Stimulated activated CD4-positive, alpha-beta T cell treated with anti-CD3 and anti-CD28 coated beads, Interleukin-1b, Interleukin-23, amount 100 ng/mL, for 1 hour (primary cell): ENCODE measurements at places on chromosomes 2 and 18.

DNA sequence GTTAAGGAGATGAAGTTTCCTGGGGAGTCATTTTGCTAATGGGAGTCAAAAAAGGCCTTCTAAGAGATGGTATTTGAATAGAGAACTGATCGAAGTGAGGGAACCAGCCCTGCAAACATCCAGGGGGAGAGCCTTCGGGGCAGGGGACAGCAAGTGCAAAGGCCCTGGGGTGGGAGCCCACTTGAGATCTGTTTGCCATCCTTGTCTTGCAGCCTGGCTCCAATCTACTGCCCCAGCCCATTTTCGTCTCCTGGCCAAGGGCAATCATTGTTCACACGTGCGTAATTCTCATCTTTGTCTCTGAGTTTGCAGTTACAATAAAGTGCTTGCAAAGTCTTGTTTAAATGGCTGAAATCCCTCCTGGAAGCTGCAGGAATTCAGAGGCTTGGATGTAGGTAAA lies 43.1 kb upstream of the AFF3 start:
- DNase-seq, result no peak

DNA sequence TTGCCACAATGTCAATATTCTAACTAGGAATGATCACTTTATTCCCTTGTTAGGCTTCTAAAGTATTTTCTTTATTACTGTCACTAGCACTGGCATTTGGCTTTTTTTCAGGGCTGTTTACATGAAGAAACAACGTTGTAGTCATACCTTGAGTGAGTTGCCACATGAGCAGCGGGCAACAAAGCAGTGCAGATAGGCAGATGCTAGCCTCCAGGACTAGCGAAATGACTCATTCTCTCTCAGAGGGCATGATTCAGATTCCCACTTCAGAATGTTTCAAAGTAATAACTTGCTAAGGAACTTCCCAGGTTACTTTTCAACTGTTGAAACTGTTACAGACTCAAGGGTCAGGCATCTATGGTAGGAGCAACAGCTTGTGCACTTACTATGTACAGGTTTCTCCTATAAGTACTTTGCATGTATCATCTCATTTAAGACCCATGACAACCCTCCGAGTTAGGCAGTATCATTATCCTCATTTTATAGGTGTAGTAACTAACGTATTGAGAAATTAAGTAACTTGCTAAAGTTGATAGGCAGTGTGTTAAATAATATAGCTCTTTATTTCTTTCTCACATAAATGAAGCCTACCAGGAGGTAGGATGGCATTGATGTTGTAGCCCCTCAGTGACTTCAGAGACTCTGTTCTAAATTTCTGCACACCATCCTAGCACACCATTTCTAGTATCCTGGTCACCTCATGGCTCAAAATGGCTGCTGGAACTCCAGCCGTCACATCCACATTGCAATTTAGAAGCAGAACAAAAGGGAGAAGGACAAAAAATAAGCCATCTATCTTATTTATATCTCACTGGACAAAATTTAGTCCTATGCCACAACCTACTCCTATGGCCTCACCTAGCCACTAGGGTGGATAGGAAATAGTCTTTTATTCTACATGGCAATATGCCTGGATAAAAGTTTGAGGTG lies 83.3 kb downstream of the ICOS start:
- no peak for DNase-seq

DNA sequence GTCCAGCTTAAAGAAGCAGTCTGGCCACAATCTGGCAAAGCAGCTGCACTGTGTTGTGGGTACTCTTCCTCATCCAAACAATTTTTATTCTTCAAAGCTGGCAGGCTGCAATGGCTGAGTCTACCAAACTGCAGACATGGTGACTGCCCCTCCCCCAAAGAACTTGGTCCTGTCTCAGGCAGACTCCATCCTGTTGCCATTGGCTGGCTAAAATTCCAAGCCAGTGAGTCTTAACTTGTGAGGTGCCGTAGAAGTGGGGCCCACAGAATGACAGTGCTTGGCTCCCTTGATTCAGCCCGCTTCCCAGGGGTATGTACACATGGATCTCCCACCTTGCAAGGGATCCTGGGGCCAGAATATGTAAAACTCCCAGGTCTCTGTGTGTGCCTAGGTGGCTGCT lies 14.5 kb upstream of the NXPH2 start:
- DNase-seq, result no peak

GRCh38 chr2:152582081-152582480 lies 135.2 kb downstream of the PRPF40A start:
- no peak for DNase-seq

DNA sequence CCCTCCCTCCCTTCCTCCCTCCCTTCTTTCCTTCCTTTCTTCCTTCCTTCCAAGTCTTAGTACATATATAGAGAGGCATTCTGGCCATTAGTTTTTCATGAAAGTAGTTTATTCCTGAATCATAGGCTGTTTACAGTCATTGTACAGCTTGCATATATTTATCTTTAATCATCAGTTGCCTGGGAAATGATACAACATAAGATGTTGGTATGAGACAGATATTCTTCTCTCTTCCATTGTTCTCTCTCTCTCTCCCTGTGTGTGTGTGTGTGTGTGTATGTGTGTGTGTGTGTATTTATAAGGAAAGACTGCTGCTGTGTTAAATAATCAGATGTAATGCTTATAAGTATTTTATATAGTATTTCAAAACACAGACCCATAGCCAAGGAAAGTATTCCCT lies 289.8 kb upstream of the UBE2E3 start:
- no peak for DNase-seq

DNA sequence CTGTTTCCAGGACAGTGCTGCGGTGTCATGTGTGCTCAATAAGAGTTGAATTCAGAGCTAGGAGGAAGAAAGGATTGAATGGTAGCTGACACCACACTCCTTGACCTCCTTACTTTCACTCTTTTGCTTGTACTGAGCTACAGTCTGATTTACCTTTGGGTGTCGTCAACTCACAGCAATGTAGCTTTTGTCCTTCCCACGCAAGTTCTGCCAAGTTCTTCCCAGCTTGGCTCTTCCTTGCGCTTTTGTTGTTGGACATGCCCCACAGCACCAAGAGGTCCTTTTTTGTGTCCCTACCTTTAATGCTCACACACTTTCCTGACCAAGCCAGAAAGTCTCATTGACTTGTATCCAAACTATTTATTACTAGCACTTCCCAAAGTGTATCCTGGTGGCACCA lies 38.3 kb upstream of the ITGB6 start:
- DNase-seq, result no peak

DNA sequence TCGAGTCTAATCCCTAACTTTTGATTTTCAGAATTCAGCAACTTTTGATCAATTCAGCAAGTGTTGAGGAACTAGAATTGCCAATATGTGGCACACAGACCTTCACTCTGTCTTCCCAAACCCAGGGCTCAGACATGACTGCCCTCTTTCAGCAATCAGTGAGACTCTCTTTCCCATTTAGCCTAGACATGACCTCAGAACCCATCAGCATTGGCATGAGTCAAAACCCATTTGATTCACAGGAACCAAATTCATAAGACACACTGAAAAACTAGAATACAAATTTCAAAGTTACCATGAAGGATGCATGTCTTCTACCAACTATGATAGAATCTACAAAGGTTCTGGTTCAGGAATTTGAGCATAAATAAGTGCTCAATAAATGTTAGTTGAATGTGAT lies 113.6 kb upstream of the MAP3K20 start:
- DNase-seq, result no peak

DNA sequence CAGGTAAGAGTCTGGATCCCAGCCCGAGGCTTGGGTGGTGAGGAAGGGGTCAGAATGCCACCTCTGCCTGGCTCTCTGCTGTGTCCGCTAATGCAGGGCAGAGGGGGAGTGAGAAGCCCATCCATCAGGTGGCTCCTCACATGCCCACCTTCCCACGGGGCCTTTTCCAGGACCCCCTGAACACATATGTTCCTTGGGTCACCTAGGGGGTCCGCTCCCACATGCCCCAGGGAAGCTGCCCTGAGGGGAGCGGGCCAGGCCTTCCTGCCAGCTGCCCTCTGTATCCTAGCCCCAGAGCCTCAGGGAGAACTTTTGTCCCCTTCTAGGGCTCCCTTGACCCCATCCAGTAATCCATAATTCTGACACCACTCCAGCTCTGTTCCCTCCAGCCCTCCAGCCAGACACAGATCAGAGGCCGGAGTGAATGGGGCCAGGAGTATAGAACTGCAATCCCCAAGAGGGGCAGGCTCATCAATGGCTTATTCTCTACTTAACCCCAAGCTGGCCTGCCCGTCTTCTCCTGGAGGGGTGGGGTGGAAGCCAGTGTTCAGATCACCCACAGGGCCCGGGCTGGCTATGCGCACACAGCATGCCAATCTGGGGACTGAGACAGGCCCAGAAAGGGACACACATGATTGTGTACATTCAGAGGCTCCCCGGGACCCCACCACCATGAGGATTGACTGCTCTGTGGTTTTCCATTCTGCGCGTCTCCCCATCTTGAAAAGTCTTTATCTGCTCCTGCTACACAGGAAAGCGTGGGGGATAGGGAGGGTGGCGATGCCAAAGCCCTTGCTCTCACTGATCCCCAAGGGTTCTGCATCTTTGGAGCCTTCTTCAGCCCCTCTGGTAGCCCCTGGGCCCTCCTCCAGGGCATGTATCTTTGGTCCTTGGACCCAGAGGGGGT lies 1.1 kb downstream of the EMILIN1 start:
- DNase-seq, result no peak

DNA sequence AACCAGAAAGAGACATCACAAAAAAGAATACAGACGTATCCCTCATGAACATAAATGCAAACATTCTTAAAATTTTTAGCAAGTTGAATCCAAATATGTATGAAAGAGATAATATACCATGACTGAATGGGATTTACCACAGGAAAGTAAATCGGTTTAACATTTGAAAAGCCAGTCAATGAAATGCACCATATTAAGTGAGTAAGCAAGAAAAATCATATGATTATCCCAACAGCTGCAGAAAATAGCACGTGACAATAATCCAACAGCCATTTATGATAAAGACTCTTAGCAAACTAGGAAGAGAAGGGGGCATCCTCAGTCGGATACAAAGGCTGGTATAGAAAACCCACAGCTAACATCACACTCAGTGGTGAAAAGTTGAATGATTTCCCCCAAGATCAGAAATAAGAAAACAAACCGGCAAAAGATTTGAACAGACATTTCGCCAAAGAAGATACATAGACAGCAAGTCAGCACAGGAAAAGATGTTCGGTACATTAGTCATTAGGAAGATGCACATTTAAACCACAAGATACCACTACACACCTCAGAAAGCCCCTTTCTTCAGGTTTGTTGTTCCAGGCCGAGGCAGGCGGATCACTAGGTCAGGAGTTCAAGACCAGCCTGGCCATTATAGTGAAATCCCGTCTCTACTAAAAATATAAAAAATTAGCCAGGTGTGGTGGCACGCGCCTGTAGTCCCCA lies 144.3 kb downstream of the INHBB start:
- no peak for DNase-seq

GRCh38 chr2:12106440-12107080 lies 360.1 kb downstream of the LPIN1 start:
- DNase-seq, result no peak

- no peak for DNase-seq
These were observed 14.0 kb upstream of the ELAC1 start for GRCh38 chr18:50953822-50954221.

- DNase-seq, result no peak
These were observed 27.6 kb upstream of the ZEB2 start for GRCh38 chr2:144547494-144547893.

- DNase-seq, result no peak
These were observed 4.6 kb upstream of the ACAA2 start for GRCh38 chr18:49817947-49818346.

DNA sequence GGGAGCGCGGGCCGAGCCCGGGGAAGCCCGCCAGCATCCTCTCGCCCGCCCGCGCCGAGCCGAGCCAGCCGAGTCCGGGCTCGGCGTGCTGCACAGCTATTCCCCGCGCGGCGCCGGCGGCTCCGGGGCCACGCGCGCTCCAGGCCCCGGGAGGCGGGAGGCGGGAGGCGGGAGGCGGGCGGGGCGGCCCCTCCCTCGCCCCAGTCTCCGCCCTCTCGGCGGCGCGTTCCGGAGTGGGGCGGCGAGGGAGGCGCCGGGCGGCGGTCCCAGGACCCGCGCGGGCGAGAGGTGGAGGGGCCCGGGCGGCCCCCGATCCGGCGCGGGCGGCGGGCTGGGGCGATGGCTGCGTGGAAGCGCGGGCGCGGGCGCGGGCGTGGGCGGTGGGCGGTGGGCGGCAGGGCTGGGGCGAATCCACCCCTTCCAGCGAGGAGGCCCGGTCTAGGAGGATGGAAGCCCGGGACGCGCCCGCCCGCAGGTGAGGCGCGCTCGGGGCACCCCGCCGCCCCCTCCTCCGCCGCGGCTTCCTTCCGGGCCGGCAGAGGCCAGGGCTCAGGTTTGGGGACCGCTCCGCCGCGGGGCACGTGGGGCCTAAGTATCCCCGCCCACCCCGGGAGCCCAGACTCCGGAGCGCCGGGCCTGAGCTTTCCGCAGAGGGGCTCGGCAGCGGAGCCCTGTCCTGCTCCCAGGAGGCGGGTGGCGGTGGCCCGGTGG lies at the start of gene ADCY3:
ADCY3 (minus strand) TSS at position 140 of the 711 bp plus-strand sequence. CDS start 1,250 bp downstream, outside the sequence.
- DNase-seq, result no peak

- DNase-seq, result no peak
These were observed 81.5 kb downstream of the MAPRE2 start for GRCh38 chr18:35122586-35123224.

DNA sequence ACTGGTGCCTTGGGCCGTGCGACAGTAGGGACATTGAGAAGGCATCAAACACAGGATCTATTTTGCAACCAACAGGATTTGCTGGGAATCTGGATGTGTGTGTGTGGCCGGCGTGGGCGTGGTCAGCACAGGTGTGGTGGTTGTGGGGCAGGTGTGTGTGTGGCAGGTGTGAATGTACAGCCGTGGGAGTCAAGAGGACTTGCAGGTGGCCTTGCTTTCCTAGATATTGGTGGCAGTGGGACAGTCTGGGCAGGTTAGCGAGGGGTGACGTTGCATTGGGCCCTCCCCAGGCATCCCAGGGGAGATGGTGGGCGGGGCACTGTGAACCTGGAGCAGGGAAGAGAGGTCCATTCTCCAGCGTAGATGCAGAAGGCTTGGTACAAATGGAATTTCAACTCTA lies 3.2 kb upstream of the LIMS2 start:
- DNase-seq, result no peak

DNA sequence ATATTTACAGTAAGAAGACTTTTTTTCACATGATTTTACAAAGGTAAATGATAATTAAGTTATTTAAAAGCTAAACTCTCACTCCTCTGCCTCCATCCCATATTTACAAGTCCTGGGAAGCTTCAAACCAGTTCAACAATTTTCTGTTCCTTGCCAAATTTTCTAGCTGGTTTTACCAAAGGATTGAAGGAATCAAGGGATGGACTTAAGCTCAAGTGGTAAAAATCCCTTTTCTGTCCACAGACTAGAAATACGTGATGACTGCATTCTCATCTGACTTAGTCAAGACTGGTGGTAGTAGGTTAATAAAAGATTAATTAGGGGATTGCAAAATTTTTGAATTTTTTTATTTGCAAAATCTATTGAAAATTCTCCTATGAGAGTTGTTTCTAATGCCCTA lies 297.3 kb downstream of the MTX2 start:
- DNase-seq, result no peak

DNA sequence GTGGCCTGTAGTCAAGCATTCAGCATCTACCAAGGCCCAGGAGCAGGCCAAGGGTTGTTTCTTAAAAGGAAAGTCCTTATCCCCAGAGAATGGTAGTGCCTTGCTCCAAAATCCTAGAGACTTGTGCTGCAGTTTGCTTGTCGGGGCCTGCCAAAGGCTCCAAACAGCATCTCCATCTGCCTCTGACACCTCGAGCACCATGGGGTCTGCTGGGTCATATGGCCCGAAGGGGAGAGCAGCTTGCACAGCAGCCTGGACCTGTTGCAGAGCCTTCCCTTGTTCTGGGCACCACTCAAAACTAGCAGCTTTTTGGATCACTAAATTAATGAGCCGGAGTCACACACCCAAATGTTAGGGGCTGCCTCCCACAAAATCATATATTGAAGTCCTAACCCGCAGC lies 35.7 kb downstream of the GNAL start:
- no peak for DNase-seq
